ENCODE measurements at places on chromosomes 4 and X.

DNA sequence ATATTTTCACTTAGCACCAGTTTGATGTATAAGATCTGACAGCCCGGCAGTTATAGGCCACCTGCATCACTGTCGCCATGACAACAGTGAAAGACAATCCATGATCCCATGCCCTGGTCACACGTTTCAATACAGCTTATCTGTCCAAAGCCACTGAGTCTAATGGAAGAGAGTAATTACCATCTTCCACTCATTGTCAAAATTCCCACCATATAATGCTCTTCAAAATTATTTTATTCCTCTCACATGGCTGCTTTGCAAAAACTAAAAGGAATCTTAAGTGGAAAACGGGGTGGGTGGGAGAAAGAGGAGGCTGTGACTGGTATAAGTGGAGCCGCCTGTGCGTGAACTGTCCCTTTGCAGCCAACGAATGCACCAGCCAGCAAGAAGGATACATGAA is 44.2 kb downstream of the MAML3 start:
- no peak for DNase-seq

GRCh38 chr4:187436251-187436650 is 559.3 kb upstream of the ZFP42 start:
- DNase-seq = no peak

GRCh38 chr4:114041117-114041475 is 61.6 kb upstream of the ARSJ start:
- no peak for DNase-seq

- no peak for DNase-seq
Observed at GRCh38 chr4:19941434-19941833, 310.3 kb upstream of the SLIT2 start.

GRCh38 chrX:133544115-133544514 is 128.8 kb upstream of the GPC4 start:
- no peak for DNase-seq

DNA sequence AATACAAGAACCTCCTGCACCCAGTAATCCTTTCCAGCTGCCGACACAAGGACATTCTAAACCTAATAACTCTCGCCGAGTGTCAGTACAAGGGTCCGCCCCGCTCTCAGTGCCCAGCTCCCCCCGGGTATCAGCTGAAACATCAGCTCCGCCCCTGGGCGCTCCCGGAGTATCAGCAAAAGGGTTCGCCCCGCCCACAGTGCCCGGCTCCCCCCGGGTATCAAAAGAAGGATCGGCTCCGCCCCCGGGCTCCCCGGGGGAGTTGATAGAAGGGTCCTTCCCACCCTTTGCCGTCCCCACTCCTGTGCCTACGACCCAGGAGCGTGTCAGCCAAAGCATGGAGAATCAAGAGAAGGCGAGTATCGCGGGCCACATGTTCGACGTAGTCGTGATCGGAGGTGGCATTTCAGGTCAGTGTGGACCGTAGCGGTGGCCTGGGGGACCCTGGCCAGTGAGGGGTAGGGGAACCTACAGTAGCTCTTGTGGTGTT is at the start of gene MAOA:
MAOA (plus strand) TSS at position 295 of the 490 bp plus-strand sequence; CDS start at position 338, 43 bp downstream.
- DNase-seq = no peak

DNA sequence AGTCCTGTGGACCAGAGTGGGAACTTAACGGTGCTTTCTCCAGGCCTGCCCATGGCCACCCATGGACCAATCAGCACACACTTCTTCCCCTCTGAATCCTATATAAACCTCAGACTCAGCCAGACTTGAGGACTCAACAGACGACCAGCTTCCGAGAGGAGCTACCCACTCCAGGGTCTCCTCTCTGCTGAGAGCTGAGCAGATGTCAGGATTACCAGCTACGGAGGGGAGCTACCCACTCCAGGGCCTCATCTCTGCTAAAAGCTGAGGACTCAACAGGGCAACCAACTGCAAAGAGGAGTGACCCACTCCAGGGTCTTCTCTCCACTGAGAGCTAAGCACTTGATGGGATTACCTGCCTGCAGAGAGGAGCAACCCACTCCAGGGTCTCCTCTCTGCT is 80.0 kb upstream of the DDX60 start:
- no peak for DNase-seq

GRCh38 chr4:147138171-147138570 is 192.5 kb upstream of the TTC29 start:
- no peak for DNase-seq

Measured in activated T-helper 1 cell treated with Interleukin-2 at 50 U/mL for 16 hours (primary cell).